ENCODE measurements at places on chromosomes 16 and 17.
A peak's percentile ranks its signal among the peaks of the same experiment; 100 is the strongest.

DNA sequence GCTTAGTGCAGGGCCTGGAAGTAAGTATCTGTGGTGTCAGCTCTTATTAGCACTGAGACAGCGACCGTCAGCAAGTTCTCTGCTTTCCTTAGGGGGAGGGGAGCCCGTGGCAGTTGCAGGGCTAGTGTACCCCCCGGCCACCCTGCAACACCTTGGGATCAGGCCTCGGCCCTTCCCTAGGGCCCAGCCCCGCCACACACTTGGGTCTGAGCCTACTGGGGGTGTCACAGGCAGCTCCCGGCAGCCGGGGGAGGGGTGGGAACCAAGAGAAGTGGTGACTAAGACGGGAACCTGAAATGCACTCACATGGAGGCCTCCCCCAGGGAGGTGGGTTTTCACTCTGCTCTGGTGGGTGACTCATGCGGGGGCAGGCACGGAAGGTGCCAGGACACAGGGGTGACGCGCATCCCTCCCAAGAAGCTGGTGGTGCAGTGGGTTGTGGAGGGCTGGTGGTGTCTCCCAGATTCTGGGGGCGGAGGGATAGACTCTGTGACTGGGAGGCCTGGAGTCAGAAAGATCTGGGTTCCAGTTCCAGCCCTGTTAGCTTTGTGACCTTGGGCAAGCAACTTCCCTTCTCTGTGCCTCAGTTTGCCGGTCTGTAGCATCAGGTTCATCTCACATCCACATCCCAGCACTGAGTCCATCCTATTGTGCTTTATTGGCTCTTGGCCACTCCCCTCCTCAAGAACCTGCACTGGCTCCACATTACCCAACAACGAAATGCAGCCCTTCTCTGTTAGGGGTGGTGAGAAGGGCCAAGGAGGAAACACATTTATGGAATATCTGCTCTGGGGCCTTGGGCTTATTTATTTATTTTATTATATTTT, 44.5 kb downstream of the LAT start:
- peak; percentile 79 for DNase-seq

- no peak for DNase-seq
Observed at GRCh38 chr16:80989801-80990200, 16.9 kb downstream of the CMC2 start.

DNA sequence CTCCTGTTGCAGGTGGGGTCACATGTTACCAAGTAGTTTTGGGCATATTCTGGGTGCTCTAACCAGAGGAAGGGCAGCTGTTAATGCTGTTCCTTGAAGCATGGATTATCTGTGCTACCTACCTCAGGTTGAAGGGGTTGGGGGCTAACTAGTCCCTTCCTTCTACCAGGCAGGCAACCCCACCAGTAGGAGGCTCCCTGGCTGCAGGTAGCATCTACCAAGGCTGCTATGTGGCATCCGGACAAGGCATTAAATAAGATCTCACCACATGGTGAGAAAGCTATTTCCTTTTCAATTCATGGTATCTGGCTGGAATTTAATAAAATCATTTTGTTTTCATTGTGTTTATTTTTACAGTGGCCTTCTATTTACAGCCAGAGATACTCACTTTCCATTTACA, 62.5 kb downstream of the CACNG3 start:
- DNase-seq: no peak

DNA sequence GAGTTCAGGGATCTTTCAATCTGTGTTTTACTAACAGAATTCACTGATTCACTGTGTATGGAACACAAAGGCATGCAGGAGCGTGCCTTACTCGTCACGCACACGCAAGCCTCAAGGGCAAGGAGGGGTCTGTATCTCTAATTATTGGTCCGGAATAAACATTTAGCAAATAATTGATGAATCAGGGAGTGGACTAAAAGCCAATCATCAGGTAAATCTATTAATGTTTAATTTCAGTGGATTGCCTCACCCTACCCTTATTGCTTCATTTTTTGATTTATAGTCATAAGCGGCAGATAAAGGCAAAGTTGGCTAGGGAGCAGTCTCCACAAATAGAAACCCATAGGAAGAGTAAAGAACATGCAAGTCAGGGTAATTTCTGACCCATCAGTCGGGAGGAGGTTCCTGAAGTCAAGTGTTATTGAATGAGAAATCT, 7.4 kb upstream of the HSD17B2 start:
- no peak for DNase-seq

- no peak for DNase-seq
Observed at GRCh38 chr17:58358408-58359172, 6.6 kb upstream of the SUPT4H1 start.

DNA sequence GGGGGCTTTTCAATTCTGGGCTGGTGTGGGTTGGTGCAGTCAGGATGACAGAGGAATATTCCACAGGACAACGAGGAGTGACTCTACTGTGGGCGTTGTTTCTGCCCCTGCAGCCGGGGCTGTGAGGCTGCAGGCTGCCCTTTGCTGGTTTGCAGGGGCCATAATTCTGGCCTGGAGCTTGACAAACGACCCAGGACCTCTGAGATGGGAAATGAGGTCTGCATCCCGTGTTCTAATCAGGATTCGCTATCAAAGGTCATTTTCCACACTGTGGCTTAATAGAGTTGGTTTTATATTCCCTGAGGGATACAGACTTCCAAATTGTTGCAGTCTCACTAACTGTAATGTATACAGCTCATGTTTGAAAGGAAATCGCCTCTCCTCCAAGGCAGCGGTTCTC, 180.9 kb downstream of the RPTOR start:
- DNase-seq: no peak

- DNase-seq: no peak
Observed at GRCh38 chr16:14641926-14642325, 9.2 kb downstream of the BFAR start.

GRCh38 chr17:63162406-63163157, 196.5 kb downstream of the TANC2 start:
- no peak for DNase-seq

GRCh38 chr16:386641-387156, 4.9 kb upstream of the PGAP6 start:
- DNase-seq: no peak

DNA sequence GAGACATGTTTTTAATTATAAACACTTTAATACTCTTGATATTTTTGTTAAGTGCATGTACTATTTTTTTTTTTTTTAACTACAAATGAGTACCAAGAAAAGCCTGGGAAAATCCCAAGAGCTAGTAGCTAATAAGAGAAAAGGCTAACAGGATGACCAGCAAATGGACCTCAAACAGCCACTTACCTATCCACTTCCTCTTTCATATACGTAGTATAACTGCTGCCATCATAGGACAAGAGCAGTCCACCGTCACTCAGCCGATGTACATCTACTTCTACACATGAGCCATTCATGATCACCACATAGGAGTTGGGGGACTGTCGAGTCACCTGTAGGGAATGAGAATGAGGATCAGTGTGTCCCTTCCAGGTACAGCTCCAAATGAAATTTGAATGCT, 128.0 kb upstream of the C17orf78 start:
- no peak for DNase-seq

GRCh38 chr16:13307851-13308250, 406.5 kb downstream of the SHISA9 start:
- no peak for DNase-seq

DNA sequence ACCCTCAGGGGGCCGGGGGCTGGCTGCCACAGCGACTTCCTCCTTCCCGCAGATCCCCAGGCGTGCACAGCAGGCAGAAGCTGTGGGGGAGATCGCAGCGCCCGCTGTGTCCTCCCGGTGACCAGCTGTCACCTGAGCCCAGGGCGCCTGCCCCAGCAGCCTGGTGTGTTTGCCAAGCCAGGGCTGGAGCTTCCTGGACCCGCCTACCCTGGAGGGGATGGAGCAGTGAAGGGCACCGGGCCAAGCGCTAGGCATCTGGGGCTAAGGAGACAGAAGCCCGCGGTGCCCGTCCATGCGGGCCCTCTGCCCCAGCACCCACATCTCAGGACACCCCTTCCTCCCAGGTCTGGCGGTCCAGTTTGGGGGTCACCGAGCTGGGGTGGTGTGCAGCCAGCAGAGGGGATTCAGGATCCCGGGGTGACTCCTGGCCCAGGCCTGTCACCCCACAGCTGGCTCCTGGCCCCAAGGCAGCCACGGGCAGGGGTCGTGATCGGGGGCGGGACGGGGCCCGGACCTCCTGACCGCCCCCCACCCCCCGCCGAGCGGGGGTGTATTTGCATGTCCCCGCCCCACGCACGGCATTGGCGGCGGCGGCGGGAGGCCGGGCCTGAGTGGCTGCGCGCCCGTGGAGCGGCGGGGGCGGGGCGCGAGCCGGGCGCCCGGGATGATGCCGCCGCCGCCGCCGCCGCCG, at the start of gene RAB26:
Gene RAB26 (plus strand): TSS at position 645 of the 691 bp plus-strand sequence. CDS start 159 bp downstream, outside the sequence.
- peak; percentile 30 for DNase-seq

DNA sequence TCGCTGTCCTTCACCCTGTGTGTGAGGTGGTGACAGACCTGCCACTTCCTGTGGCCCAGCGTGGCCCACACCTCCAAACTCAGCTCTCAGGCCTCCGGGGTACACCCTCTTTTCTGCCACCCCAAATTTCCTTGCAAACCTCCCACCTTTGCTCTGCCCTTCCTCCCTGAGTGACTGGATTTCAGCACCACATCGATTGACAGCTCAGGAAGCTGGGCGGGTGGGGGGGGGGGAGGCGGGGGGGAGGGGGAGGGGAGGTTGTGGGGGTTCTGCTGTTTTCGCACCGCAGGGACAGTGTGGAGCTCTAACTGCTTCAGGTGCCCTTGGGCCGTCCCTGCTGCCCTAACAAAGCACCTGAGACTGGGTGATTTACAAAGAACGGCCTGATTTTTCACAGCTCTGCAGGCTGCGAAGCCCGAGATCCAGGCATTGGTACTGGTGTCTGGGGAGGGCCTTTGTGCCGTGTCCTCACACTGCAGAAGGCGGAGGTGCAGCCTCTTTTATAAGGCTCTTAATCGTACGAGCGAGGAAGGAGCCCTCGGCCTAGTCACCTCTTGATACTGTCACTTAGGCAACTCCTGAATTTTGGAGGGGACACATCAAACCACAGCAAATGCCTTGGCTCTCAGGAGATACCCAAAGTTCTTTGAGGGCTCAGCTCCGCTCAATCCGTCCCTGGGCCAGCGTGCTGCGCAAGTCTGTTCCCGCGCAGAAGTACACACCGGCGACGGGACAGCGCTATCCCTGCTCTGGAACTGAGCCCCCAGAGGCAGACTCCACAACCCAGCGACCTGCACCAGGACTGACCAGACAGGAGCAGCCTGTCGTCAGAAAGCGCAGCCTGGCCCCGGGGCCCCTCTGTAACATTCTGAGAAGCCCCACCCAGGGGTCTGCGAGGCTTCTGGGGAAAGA, 3.6 kb downstream of the NDUFAF8 start:
- DNase-seq: no peak

- DNase-seq: no peak
Observed at GRCh38 chr16:47507701-47508100, 46.6 kb downstream of the PHKB start.

DNA sequence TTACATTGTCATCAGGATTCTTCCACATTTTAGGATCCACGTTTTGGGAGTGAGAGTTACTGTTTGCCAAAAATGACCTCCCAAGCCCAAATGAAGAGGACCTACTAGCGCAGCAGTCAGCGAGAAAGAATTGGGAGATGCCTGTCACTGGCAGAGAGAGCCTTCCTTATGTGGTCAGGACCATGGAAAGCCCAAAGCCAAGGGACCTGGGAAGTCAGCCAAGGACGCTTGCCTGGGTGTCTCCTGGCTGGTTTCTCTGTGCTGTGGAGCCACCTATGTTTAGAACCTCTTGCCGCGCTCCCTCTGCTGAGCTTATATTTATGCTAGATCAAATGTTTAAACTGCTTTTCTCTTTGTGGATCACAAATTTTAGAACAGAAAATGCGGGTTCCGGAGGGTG, 24.9 kb upstream of the RHBDL3 start:
- no peak for DNase-seq

DNA sequence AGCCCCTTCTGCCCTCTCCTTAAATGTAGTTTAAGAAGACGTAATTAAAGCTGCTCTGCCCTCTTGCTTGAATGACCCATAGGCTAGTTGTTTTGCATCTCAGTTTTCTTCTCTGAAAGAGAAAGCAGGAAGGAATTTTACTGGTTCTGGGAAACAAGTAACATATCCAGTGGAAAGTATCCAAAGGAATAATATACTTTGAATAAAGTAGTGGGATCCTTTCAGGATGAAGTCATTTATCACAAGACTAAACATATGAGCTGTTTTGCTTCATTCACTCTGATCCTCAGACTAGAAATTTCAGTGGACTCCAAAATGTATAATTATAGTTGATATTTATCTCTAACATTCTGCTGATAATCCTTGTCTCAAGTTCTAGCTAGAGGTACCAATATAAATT, 1297.6 kb upstream of the GOT2 start:
- no peak for DNase-seq

GRCh38 chr17:10063730-10064241, 134.6 kb downstream of the GAS7 start:
- peak; percentile 22 for DNase-seq

GRCh38 chr16:23521037-23521743, 10.9 kb upstream of the GGA2 start:
- no peak for DNase-seq

- DNase-seq: no peak
Observed at GRCh38 chr16:48607056-48607825, 2.7 kb downstream of the N4BP1 start.

GRCh38 chr16:78706637-78707036, 607.2 kb downstream of the WWOX start:
- no peak for DNase-seq

- no peak for DNase-seq
Observed at GRCh38 chr17:64354396-64354795, 36.3 kb downstream of the PECAM1 start.

GRCh38 chr16:3042376-3042775, 4.0 kb upstream of the MMP25 start:
- no peak for DNase-seq

DNA sequence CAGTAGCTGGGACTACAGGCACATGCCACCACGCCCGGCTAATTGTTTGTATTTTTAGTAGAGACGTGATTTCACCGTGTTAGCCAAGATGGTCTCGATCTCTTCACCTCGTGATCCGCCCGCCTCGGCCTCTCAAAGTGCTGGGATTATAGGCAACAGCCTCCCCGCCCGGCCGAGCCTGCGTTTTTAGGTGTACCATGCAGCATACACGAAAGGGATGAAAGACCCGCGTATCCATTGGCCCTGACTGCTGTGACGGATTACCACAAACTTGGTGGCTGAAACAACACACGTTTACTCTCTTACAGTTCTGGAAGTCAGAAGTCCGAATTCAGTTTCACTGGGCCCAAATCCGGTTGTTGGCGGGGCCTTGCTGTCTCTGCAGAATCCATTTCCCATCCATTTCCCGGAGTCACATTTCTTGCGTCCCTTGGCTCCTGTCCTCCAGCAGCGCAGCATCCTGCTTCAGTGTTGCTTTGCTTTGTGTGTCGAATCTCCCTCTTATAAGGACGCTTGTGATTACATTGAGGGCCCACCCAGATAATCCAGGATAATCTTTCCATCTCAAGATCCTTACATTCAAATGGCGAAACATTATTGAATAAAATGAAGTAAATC, 8.3 kb upstream of the GUCY2D start:
- DNase-seq: no peak

DNA sequence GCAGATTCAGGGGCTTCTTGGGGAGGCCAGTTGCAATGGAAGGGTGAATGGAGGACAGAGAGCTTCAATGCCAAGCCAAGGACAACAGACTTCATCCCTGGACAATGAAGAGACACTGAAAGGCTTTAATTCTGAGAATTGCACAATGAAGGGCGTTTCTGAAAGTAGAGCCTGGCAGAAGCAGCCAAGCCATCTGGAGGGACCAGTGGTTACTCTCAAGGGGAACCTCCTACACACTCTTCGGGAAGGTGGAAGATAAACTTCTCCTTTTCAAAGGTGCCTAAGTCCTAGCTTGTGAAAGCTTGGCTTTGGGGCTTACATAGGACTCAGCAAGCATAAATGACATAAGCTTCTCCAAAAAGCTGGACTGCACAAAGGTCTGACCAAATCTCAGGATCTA, 6.2 kb upstream of the CES1 start:
- DNase-seq: no peak

Data from stimulated activated CD8-positive, alpha-beta memory T cell treated with anti-CD3 and anti-CD28 coated beads, Interleukin-12 subunit alpha, Interleukin-12 subunit beta, amount 100 ng/mL, for 4 hours (primary cell).